ENCODE measurements at places on chromosomes 11 and 22. TPM values are rescaled to one million over a fixed set of nuclear protein-coding genes. Genes with fewer than 3 reads are reported as not detected.

DNA sequence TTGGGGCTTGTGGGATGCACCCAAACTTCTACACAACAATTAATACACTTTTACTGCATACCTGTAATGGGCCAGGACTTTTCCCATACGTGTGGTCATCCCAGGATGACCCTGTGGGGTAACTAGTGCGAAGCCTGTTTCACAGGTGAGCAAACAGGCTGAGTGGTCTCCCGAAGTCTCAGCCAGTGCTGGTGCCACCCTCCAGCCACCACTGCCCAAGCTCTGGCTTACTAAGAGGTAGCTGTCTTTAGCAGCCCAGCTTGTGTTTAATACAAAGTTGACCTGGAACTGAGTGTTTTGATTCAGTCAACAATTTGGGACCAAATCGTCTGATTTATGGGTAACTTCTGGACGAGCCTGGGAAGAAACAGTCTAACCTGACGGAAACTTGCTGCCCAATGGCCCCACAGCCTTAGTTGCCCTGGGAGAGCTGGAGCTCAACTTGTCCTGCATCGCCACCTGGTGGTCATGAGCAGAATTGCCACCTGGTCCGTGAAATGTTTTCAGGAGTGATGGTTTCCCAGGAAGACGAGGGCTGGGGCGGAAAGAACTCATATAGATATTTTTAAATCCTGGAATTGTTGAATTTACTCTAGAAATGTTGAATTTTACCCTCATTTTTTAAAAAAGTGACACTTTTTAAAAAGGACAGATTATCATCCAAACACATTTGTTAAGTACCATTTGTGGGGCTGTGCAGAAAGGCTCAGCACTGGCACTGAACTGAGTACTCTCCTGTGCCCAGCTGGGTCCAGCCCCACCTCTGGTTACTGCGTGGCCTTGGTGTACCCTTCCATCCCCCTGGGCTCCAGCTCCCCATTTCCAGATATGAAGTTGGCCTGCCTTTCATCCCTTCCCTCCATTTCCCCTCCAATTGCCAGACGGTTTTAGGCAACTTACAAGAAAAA lies 95.5 kb upstream of the PARVA start:
- DNase-seq = peak; percentile 85

DNA sequence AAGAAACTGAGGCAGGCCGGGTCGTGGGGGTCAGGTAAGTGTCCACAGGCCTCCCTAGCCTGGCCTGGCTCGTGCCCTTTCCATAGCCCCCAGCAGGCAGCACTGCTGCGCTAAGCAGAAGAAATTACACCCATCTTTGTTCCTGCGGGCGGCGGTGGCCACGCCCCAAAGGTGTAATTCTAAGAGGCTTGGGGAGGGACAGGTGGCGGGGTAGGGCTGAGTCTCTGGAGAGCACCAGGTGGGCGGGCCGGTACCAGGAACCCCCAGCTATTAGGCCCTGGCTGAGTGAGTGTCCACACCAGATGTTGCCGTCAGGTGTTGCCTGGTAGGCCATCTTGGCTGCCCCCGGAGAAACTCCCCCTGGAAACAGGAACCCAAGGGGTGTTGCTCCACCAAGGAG lies 12.3 kb upstream of the ARAP1 start:
- DNase-seq = peak; percentile 81

The CPT1A gene
- 88.4 TPM for total RNA-seq

The MGAT3 gene
- total RNA-seq = 41.5 TPM

- DNase-seq = no peak
Observed at GRCh38 chr11:64711138-64711955, 11.7 kb downstream of the NRXN2 start.

The KRTAP5-9 gene
- not detected for total RNA-seq

Data from lower lobe of right lung (tissue), 2 donors.